ENCODE measurements at places on chromosomes 12 and 14. TPM values are rescaled to one million over a fixed set of nuclear protein-coding genes. Genes with fewer than 3 reads are reported as not detected.

The TEAD4 gene
- total RNA-seq = 3.2 TPM

The BMAL2 gene
- 14.9 TPM for total RNA-seq

The DDX23 gene
- total RNA-seq = 121 TPM

The FAM186B gene
- total RNA-seq = not detected

The CLEC14A gene
- total RNA-seq = not detected

GRCh38 chr14:40240245-40240859 is 808.1 kb upstream of the FBXO33 start:
- no peak overlapping the region for H3K27ac ChIP-seq
- H3K36me3 ChIP-seq = no peaks in the 10 kb centered on the region
- no peak for DNase-seq
- H3K27me3 ChIP-seq = no peaks in the 10 kb centered on the region
- H3K4me1 ChIP-seq = no peaks in the 10 kb centered on the region

GRCh38 chr12:11714626-11715025 is 65.2 kb downstream of the ETV6 start:
- peaks cover 83% of the 10 kb centered on the region for H3K4me1 ChIP-seq
- no peak overlapping the region for H3K4me3 ChIP-seq
- no peak for DNase-seq
- no peak overlapping the region for H3K27ac ChIP-seq
- H3K36me3 ChIP-seq = peaks cover 31% of the 10 kb centered on the region

DNA sequence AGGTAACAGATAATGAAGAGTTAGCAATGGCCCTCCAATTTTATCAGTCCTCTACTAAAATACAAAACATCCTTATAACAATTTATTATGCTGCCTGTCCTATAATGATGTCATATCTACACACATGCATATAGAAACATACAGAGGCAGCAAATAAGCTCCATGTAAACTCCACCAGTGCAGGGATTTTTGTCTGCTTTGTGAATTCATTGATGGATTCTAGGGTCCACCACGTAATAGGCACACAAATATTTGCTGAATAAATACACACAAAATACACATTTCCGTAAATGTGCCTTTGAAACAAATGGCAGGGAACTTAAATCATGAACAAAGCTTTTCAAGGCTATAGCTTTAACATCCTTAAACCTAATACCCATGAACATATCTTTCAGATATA is 34.7 kb downstream of the PPP1R12A start:
- H3K27me3 ChIP-seq = no peaks in the 10 kb centered on the region
- H3K4me3 ChIP-seq = no peak overlapping the region
- DNase-seq = no peak
- no peak overlapping the region for H3K27ac ChIP-seq
- peaks cover 2% of the 10 kb centered on the region for H3K36me3 ChIP-seq

DNA sequence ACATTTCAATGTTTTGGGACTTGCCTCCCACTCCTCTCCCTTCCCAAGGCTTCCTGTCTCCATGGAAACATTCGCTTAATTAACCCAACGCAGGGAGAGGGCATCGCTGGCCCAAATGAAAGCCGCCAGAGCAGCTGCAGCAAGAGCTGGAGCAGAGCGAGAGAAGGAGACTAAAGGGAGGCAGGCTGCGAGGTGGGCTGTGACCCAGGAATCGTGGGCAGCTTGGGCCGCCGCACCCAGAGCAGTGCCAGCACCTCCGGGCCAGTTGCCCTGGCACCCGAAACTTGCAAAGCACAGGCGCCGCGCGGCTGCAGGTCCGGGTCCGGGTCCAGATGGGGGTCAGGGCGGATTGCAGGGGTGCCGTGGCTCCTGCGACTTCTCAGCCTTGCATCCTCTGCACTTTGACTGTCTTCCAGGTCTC is 43.5 kb upstream of the PTPRQ start:
- H3K4me3 ChIP-seq = no peak overlapping the region
- no peaks in the 10 kb centered on the region for H3K4me1 ChIP-seq
- H3K27me3 ChIP-seq = no peaks in the 10 kb centered on the region
- H3K27ac ChIP-seq = no peak overlapping the region
- no peaks in the 10 kb centered on the region for H3K36me3 ChIP-seq

DNA sequence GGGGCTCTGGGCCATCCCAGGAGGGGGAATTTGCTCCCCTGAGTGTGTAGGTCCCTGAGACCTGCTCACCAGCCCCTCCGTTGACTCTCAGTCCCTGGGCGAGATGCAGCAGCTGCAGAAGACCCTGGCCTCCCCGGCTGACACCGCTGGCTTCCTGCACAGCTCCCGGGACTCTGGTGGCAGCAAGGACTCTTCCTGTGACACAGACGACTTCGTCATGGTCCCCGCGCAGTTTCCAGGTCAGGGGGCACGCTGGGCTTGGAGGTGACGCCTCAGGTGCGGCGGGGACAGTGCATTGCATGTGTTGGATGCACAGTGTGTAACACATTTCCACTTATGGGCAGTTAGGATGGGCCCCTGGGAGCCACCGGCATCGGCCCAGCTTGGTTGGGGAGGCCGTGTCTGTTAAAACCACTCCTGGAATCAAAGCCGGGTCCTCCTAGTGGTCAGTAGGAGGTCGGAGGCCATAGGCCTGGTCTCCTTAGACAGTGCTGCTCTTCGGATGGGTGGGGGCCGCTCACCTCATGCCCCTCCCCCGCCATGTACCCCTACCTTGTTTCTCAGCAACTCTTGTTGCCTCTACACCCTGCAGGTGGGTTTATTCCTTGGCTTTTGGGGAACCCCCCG is 17.1 kb upstream of the PUS1 start:
- peaks cover 2% of the 10 kb centered on the region for H3K36me3 ChIP-seq
- no peak overlapping the region for H3K27ac ChIP-seq
- DNase-seq = no peak
- no peak overlapping the region for H3K4me3 ChIP-seq

Measured in activated CD4-positive, alpha-beta memory T cell treated with anti-CD3 and anti-CD28 coated beads for 36 hours (primary cell).